ENCODE measurements at places on chromosomes 11 and 22. TPM values are rescaled to one million over a fixed set of nuclear protein-coding genes. Genes with fewer than 3 reads are reported as not detected.

Gene SOX6
- 1.1 TPM for total RNA-seq

Gene CNGA4
- total RNA-seq = not detected

Gene SLC43A3
- total RNA-seq = 68.5 TPM

Gene OR5B21
- total RNA-seq = not detected

Gene LINC01488
- total RNA-seq = not detected

Gene ACCSL
- not detected for total RNA-seq

Gene LRRC32
- total RNA-seq = 139 TPM

Gene KIF18A
- 11.8 TPM for total RNA-seq

Gene JHY
- total RNA-seq = 1.2 TPM

Gene HIRA
- total RNA-seq = 17.7 TPM

Gene MRGPRE
- not detected for total RNA-seq

Gene MRGPRX3
- not detected for total RNA-seq

Gene IL18
- 1.5 TPM for total RNA-seq

Gene SCGB1D2
- not detected for total RNA-seq

Gene UBQLN3
- not detected for total RNA-seq

Gene OR52N4
- total RNA-seq = not detected

Gene YIF1A
- 108 TPM for total RNA-seq

Gene PGA5
- not detected for total RNA-seq

Gene POU2AF2
- not detected for total RNA-seq

Gene SPON1
- 0.13 TPM for total RNA-seq

Gene RFPL3
- not detected for total RNA-seq

Gene PRAME
- total RNA-seq = 0.20 TPM

Gene PPARA
- total RNA-seq = 2.9 TPM

Gene DAGLA
- total RNA-seq = 4.3 TPM

Gene MRPL17
- total RNA-seq = 99.3 TPM

Gene RAPSN
- not detected for total RNA-seq

Gene RIMBP3B
- not detected for total RNA-seq

Gene TRIM6
- 4.7 TPM for total RNA-seq

Gene GRIA4
- total RNA-seq = not detected

Gene TYMP
- 32.5 TPM for total RNA-seq

Gene SPATA19
- not detected for total RNA-seq

Gene UBXN1
- total RNA-seq = 132 TPM

Gene PLAAT2
- total RNA-seq = not detected

Gene MARK2
- total RNA-seq = 18.9 TPM

Gene POTEH
- total RNA-seq = not detected

Measured in mammary microvascular endothelial cell (primary cell).